A549 treated with CORT108297 at 1 μM for 4 hours (cell line): ENCODE measurements at places on chromosomes 11 and 22. TPM values are rescaled to one million over a fixed set of nuclear protein-coding genes. Genes with fewer than 3 reads are reported as not detected.

The SCGB1D2 gene
- 0.30 TPM in 1 of 5 replicates, not detected in the others for total RNA-seq

The SOX6 gene
- 0.01 to 0.14 TPM (median 0.01 TPM) in 3 of 5 replicates, not detected in the others for total RNA-seq

The MYOD1 gene
- total RNA-seq = not detected in 5 replicates

The RSF1 gene
- 11.3 to 21.4 TPM (median 16.5 TPM) in 5 replicates for total RNA-seq

The C11orf21 gene
- not detected in 5 replicates for total RNA-seq

The HIC2 gene
- 2.1 to 3.2 TPM (median 2.7 TPM) in 5 replicates for total RNA-seq

The TREH gene
- total RNA-seq = not detected in 5 replicates

The TNKS1BP1 gene
- total RNA-seq = 68.1 to 86.9 TPM (median 84.8 TPM) in 5 replicates

The CATSPERZ gene
- 2.2 to 3.2 TPM (median 2.7 TPM) in 5 replicates for total RNA-seq

The OTOG gene
- not detected in 5 replicates for total RNA-seq

The OR4D9 gene
- total RNA-seq = not detected in 5 replicates

The OR4A16 gene
- not detected in 5 replicates for total RNA-seq

The PRMT3 gene
- total RNA-seq = 27.1 to 37.4 TPM (median 30.5 TPM) in 5 replicates

The OR51B5 gene
- not detected in 5 replicates for total RNA-seq
